Stimulated activated naive B cell treated with anti-CD40 and anti-IgM and Interleukin-4, amounts not matched to agents 10 μg/mL and 1 μg/mL and 100 μg/mL, for 72 hours (primary cell): ENCODE measurements at places on chromosomes 11 and 22.

GRCh38 chr11:100930185-100930778 lies 199.3 kb downstream of the PGR start:
- DNase-seq: no peak

DNA sequence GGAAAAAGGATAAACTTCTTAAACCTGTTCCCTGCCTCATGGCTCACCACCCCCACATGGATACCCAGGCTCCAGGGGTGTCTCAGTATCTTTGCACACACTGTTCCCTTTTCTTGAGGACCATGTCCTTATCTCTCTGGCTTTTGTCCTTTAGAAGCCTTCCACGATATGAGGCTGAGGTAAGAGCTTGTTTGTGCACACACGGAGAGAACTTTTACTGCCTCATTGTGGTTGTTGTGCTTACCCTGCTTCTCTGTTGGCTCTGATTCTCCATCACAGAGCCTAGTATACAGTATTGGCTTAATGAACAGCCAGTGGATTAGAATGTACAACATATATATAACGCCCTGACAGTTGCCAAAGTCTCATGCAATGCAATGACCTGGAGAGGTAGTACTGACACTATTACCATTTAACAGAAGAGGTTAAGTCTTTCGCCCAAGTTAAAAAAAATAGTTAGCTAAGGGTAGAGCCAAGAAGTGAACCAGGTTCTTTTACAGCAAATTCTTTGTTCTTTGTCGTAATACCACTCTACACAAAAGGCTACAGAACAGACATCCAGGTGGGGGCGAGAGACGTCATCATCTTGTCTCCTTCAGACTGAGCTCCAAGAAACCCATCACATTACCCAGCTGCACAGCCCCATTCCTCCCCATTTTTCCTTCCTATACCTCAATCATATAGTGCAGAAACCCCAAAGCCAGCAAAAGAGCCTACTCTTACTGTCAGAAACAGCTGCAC lies 117.3 kb downstream of the PLEKHA7 start:
- DNase-seq: no peak

GRCh38 chr11:47917599-47918369 lies 62.6 kb upstream of the PTPRJ start:
- DNase-seq: peak; percentile 35

GRCh38 chr11:96990914-96991313 lies 601.1 kb downstream of the JRKL start:
- no peak for DNase-seq

DNA sequence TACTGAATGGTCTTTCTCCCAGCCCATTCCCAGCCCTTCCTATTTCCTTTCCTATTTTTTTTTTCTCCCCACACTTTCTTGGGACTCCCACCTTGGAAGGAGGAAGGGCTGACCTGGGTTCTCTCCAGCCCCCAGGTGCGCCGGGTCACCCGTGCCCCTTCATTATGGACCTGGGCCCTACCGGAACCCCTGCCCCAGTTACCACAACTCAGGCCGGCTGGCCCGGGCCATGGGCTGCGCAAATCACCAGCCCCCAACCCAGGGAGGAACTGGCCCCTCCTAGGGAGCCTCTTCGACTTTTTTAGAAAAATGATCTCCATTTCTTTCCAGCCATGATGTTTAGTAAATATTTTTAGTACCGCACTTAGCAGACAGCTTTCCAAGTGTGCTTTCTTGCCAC lies 62.2 kb downstream of the MORC2 start:
- DNase-seq: no peak

DNA sequence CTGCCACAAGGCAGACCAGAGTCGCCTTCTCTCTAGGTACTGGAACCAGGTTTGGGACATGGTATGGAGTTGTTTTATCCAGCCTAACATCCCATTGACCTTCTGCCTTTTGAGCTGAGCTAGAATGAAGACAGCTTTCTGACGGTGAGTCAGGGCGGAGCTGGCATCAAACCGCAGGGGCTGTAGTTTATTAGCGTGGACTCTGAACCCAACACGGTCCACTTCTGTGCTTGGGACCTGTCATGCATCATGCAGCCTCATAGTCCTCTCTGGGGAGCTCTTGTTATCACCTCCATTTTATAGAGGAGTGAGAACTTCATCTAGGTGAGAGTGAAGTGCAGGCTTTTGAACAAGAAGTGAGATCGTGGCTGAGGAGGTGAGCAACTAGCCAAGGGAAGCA lies 8.3 kb downstream of the GAL3ST1 start:
- no peak for DNase-seq

DNA sequence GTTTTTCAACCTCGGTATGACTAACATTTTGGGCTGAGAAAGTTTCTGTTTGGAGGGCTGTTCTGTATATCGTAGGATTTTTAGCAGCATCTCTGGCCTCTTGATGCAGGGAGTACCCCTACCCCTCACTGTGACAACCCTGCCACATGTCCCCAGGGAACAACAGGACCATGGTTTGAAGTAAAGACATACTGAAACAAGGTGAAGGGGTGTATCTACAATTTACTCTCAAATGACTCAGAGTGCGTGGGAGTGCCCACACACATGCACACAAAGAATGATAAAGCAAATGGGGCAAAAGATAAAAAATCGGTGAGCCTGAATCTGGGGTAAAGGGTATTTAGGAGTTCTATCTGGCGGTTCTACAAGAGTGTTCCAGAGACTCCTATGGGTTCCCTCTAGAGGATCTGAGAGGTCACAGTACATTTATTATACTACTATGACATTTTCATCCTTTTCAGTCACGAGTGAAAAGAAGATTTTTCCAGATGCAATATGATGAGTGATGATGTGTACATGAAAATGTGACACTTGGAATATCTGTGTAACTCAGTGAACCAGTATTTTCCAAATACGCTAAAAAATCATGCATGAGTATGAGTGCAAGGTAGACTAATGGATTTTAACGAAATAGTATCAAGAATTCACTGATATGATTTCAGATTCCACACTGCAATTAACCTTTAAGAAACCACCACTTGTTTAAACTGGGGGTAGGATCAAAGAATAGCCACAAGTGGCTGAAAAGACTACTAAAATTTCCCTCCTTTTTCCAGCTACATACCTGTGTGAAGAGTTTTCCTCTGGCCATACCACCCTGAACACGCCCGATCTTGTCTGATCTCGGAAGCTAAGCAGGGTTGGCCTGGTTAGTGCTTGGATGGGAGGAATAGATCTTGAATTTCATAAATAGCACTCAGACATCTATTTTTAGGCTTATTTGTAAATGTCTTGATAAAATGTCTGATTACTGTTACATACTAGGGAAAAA lies 56.3 kb upstream of the YPEL1 start:
- peak; percentile 65 for DNase-seq

DNA sequence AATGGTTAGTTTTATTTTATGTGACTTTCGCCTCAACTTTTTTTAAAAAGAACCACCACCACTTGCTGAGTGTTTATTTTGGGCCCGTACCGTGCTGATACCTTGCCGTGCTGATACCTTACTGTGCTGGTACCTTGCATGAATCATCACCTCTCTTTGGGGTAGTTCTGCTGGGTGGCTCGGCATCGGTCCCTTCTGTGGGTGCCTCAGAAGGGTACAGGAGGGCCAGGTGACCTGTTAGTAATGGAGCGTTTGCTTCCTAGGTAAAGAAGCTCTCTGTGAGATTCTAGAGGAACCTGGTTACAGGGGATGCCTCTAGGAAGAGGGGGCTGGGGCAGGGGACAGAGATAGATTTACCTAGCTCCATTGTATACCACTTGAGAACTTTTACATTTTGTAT lies 17.1 kb downstream of the TOM1 start:
- no peak for DNase-seq

GRCh38 chr11:14506532-14506931 lies 6.9 kb upstream of the COPB1 start:
- DNase-seq: no peak

DNA sequence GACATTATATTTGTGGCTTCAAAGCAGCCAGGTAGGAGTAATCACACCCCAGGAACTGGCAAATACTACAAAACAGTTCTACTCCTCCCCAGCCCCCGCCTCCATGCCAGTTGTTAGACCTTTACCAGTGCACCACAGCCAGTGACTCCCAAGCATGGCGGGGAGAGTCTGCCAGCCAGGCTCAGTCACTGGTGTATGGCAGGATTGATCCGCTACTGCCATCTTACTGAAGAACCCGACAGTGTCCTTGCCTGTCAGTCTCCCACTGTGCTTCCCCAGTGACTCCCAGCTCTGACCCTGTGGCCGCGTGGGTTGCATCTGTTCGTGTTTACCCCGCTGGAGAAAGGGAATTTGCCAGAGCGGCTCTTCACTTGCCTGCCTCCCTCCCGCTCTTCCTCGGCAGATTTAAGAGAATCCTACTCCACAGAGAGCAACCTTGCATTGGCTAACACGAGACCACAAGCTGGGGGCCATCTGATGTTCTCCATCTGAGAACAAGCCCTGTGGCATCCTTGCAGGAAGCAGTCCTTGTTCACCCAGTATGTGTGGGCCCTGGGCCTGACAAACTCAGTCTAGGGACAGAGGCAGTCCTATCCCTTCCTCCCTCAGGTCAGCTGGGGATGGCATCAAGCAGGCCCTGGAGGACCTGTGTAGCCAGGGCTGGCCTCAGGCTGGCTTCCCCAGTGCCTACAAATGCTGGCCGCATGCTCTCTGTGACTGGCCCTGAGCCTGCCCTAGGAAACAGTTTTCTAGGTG lies 33.1 kb downstream of the GNAZ start:
- no peak for DNase-seq

DNA sequence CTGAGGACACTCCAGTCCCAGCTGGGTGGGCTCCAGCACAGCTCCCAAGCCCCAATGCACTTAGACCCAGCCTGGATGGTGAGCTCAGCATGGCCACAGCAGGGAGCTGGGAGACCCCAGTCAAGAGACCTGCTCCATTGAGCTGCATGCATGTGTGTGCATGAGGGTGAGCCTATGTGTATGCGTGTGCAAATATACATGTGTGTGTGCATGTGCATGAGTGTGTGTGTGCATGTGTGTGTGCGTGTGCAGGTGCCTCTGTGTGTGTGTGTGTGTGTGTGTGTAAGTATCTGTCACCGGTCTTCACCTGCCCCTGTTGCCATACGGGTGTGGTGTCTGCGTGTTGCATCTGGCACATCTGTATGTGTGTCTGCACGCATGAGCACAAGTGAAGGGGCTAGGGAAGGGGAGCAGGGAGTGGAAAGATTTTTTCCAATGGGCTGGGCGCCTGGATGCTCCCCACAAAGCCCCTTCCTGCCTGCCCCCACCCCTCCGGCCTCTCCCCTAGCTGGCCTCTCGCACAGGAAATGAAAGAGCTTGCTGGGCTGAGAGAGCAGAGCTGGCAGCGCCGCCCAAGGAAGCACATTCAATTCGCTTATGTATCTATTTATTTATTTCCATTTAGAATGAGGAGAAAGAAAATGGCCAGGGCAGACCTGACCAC lies 4.1 kb downstream of the TSPAN32 start:
- DNase-seq: no peak

GRCh38 chr11:108511851-108512474 lies 13.8 kb upstream of the POGLUT3 start:
- DNase-seq: no peak

GRCh38 chr22:41568811-41569210 lies 8.0 kb downstream of the CSDC2 start:
- no peak for DNase-seq

DNA sequence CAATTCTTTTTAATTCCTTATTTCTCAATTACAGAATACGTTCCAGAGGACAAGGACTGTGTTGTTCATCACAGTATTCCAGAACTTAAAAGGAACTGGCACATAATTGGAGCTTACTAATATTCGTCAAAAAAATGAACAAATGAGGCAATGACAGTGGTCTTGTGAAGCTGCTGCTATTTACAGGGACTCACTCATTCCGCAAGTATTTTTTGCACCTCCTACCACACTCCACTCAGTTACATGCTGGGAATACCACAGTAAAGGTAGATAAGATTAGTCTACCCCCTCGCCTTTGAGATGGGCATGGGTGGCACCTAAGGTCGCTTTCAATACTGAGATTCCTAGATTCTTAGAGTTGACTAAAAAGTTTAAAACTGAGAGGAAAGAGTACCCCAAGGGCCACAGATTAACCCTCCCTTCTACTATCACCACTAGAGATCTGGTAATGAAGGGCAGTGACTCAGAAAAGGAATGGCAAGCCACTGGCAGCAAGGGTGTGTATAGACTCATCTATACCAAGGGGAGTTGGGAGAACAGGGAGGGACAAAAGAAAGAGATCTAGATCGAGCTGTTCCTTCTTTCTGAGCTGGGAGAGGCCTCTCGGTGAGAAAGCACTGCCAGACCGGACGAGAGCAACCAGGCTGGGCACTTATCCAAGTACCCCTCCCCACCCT lies 85.0 kb downstream of the RPL27A start:
- DNase-seq: no peak

- DNase-seq: no peak
Observed at GRCh38 chr11:46202149-46202548, 75.3 kb upstream of the CREB3L1 start.

GRCh38 chr11:124837491-124837856 lies 27.8 kb upstream of the ROBO3 start:
- no peak for DNase-seq

DNA sequence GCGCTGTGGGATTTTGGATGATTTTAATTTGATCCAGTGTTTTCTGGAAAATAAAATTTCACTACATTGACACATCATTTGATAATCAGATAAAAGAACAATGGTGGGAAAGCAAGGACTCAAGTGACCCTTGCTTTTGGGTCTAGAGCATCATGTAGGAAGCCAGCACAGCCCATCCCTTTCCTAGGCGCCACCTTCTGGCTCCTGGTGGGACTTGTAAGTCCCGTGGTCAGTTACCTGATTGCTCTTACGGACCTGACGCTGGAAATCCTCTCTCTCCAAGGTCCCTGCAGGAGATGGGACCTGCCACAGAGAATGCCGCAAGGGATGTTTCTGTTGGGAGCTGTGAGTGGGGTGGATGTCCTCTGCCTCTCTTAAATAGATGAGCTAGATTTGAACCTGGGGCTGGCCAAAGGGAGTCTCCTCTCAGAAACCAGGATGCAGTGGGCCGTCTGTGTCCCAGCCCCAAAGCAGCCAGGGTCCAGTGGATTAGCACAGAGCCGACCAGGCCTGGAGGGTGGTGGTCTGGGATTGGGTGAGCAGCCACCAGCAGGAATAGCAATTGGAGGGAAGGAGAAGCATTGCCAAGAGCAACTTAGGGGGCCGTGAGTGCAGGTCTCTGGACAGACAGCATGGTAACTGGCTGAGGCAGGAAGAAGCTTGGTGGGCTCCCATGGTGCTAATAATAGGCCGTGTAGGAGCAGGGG lies 21.7 kb downstream of the TIMP3 start:
- DNase-seq: no peak

GRCh38 chr11:69280994-69281393 lies 13.0 kb upstream of the MYEOV start:
- DNase-seq: no peak
